ENCODE measurements at places on chromosomes 12 and 14.

DNA sequence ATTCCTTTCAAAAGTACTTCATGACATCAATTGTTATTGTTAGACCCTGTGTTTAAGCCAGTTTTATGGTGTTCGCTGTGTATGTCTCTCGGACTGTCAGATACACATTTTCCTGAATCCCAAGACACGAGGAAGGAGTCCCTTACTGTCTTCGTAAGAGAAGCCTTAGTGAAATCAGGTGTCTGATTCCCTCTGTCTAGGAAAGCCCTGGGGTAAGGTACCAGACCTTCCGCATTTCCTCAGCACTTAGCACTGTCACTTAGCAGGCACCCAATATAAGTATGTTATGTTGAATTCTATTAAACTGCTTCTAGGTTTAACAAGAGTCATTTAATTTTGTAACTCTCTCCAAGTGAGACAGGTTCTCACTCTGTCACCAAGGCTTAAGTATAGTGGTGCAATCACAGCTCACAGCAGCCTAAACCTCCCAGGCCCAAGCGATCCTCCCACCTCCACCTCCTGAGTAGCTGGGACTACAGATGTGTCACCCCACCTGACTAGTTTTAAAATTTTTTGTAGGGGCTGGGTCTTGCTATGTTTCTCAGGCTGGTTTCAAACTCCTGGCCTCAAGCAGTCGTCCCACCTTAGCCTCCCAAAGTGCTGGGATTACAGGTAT lies 111.0 kb downstream of the BBS10 start:
- DNase-seq, result no peak

DNA sequence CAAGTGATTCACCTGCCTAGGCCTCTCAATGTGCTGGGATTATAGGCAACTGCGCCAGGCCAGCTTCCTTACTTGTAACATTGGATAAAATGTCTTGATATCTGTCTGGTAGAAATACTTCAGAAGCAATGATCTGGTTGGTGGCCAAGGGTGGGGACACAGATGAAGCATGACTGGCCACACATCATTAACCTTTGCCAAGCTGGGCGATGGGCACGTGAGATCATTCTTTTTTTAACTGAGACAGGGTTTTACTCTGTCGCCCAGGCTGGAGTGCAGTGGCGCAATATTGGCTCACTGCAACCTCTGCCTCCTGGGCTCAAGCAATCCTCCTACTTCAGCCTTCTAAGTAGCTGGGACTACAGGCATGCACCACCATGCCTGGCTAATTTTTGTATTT lies 31.1 kb downstream of the PLEKHH1 start:
- DNase-seq, result no peak

DNA sequence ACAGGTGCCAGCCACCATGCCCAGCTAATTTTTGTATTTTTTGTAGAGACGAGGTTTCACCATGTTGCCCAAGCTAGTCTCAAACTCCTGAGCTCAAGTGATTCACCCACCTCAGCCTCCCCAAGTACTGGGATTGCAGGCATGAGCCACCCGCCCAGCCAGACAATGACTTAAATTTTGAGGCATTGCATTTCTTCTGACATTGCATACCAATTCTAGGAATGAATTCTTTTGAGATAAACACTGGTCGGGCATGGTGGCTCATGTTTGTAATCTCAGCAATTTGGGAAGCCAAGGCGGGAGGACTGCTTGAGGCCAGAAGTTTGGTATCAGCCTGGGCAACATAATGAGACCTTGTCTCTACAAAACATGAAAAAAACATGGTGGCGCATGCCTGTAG lies 2.5 kb upstream of the CELA1 start:
- DNase-seq, result no peak

- DNase-seq, result no peak
These were observed 536 bp upstream of the DAAM1 start for GRCh38 chr14:59187802-59188460.

DNA sequence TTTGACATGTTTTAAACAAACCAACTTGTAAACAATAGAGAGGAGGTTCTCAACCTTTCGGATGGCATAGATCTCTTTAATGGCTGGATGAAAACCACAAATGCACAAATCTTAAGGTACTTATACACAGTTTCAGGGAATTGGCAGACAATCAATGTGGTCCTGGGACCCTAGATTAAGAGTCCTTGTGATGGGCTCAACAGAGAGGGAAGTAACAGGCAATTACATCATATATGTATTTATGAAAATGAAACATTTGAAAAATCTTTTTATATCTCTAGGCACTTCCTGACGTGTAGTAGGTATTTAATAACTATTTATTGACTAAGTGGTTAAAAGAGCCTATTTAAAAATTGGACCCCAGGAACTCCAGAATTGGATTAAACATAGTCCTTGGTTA lies 897 bp downstream of the ACTR10 start:
- DNase-seq, result no peak

DNA sequence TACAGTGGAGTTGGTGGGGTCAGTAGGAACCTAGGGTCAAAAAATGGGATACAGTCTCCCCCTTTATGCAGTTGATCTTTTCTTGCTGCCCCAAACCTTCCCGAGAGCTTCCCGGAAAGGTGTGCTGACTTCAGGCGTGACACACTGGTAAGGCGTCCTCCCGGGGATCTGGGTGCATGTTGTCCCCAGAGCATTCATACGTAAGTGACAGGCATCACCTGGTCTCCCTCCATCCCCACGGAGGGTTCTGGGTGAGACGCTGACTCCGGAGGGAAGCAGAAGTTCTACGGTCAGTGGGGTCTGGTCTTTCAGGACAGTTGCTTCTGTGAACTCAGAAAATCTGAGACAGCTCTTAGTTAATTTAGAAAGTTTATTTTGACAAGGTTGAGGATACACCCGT lies 159.6 kb upstream of the RTL1 start:
- DNase-seq, result no peak

DNA sequence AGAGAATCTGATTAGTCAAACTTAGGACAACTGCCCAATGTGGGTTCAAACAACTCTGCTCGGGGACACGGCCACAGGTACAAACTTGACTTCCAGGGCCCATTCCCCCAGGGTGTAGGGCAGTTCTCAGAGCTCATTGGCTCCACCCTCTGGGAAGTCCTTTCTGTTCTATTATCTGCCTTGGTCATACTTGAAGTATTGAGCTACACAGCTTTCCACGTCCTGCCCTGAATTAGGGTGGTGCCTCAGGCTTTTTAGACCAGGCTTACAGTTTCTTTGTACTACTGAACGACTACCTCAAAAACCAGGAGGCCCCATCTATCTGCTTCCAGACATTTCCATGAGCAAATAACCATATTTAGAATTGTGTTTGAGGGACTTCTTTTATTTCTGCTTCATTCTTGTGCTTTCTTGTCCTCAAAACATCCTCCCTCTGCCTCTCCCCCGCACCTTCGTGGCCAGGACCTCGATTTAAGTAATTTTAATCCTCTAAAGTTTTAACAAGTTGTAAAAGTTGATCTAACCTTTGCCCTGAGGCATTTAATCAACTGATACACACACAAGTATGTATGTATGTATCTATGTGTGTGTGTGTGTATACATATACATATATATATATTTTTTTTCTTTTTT lies 281.7 kb upstream of the AMIGO2 start:
- no peak for DNase-seq

DNA sequence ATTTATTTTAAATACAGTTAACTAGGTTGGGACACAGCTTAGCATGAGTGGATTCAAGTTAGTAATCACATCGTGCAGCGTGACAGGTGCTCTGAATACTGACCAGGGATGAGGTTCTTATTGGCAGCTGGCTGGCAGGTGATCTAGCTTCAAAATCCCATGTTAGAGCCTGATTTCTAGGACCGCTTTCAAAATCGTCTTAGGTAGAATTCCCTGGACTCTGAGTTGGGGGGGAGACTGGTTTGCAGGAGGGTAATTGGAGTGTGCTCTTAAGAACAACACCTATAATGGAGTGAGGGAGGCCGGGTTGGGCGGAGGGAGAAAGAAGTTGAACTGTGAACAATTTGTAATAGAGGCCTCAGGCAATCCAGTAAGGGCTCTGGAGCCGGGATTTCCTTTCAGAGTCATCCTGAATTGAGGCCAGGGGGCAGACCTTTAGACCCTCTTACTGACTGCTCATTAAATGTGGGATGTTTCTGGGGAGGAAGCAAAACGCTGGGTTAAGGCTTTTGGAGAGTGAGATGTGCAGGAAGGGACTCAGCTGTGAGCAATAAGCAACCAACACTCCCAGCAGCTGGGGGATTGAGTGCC lies 874 bp upstream of the YARS2 start:
- no peak for DNase-seq

DNA sequence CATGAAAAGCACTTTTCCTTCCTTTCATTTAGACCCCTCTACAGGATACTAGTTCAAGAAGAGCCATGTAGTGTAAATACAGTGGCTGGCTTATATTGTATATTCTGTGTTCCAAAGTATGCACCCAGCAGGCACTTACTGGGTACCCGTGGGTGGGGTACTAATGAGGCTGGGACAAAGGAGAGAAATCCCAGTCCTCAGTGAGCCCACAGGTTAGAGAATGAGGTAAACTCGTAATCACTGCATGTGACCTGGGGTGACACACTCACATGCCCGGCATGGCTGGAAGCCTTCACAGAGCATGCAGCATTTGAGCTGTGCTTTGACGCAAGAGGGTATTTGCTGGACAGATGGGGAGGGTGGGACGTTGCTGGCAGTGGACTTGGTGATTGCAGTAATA lies 17.1 kb downstream of the SLC24A4 start:
- DNase-seq, result no peak

DNA sequence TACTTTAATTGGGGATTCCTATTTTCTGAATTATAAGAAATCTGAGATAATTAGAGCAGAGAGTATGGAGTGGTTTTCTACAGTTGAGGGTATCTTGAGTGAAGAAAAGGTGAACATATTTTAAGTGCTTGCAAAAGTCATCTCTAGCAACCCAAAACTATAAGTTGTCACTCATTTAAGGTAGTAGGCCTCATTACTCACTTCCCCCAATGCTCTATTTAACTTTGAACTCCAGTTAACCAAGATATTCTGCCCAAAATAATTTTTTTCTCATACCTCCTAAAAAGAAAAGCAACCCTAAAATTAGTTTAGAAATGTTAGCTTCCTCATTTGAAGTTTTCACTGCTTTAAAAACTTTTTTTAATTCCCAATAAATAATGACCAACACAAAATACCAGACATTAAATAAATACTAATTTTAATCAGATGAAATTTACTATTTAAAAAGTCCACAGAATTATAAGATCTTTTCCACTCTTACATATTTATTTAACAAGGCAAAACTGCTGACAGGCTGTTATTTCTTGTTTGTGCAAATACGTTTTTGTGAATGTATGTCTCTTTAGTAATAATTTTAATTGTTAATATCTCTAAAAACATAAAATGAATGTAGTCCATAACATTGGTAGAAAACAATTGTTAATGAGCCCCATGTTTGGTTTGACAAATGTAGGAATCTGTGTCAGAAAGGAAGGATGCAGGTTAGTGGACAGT lies 47.8 kb downstream of the VRK1 start:
- DNase-seq, result no peak

GRCh38 chr14:101062601-101063000 lies 159.1 kb upstream of the RTL1 start:
- no peak for DNase-seq

- no peak for DNase-seq
These were observed 42.1 kb downstream of the TMTC1 start for GRCh38 chr12:29741342-29742241.

GRCh38 chr14:23365036-23365731 lies at the start of gene EFS:
EFS (minus strand) TSS chr14:23365172; CDS start chr14:23365025, 147 bp downstream.
- DNase-seq, result peak; percentile 48

GRCh38 chr12:63882844-63883243 lies 38.3 kb downstream of the SRGAP1 start:
- no peak for DNase-seq

GRCh38 chr12:56216461-56216860 lies 5.3 kb downstream of the RNF41 start:
- no peak for DNase-seq

GRCh38 chr12:115466076-115466475 lies 782.1 kb upstream of the TBX3 start:
- DNase-seq, result no peak

DNA sequence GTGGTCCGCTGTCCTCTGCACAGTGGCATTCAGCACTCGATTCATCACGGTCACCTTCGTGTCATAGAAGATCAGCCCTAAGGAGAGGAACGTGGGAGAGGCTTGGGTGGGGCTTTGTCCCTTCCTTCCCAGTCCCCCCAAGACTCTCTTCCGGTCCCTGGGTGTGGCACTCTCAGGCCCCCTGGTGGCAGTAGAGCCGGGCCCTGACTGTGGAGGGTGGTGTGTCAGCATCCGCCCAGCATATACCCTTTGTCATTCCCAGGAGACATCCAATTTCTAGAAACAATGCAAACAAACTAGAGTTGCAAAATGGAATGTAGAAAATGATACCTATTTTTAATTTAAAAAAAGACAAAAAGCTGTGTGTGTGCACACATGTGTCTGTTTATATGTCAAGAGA lies 45.0 kb downstream of the TRAFD1 start:
- no peak for DNase-seq

GRCh38 chr14:83006121-83006670 lies 1472.5 kb upstream of the SEL1L start:
- no peak for DNase-seq

DNA sequence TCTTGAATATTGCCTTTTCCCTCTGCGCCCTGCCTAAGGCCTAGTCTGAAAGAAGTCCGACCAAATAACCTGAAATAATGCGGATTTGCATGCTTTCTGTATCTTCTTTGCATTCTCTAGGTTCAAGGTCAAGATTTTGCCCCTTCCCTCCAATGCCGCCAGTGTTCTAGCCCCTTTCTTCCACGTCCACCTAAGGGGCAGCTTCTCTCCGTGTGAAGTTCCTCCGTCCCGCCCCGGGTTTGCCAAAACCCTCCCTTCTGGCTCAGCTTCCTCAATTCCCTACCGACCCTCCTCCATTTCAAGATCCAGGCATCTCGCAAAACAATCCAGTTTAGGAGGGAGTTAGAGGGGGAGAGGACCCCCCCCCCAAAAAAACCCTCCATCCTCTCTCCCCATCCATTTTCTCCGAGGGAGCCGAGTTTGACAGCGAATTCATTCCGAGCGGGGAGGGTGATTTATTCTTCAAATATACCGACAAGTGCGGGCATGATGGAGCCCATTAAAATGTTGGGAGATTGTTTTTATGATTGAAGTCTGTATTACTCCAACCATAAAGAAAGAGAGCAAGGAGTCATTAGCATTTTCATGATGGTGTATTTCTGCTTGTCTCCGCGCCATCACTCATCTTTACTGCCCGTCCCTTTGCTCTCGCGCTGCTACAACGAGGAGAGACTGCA lies 20.9 kb upstream of the ATP5MC2 start:
- no peak for DNase-seq

- DNase-seq, result no peak
These were observed 35.2 kb upstream of the RNASE1 start for GRCh38 chr14:20837831-20838230.

DNA sequence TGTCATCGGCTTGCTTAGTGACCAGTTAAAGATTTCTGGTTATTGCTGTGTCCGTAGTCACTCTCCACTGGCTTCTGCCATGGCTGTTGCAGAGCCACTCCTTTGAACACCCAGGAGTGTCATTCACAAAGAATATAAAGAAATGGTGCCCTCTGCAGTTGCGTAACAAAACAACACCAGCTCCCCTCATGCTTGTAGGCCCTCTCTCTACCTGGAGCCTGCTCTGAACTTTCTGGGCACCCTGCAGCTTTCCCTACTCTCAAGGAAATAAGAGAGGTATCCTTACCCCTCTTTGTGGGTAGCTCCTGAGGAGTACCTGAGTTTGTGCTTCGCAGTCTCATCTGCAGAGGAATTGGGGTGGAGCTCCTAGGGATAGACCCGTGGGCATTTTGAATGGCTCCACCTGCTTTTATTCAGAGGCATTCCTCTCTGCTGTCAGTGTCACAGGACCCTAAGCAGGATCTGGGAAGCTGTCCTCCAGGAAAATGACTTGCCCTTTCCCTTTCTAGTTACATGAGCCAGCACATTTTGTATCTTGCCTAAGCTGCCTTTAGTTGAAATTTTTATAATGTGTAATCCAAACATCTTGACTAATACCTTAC lies 97.2 kb upstream of the TMEM260 start:
- DNase-seq, result no peak

All from amygdala (tissue), 56 donors.